Inflammatory macrophage treated with lipopolysaccharide for 1 hour (primary cell): ENCODE measurements at places on chromosomes 1 and 21.

GRCh38 chr21:25573409-25574206 is 33.7 kb downstream of the MRPL39 start:
- peak; percentile 86 for DNase-seq

DNA sequence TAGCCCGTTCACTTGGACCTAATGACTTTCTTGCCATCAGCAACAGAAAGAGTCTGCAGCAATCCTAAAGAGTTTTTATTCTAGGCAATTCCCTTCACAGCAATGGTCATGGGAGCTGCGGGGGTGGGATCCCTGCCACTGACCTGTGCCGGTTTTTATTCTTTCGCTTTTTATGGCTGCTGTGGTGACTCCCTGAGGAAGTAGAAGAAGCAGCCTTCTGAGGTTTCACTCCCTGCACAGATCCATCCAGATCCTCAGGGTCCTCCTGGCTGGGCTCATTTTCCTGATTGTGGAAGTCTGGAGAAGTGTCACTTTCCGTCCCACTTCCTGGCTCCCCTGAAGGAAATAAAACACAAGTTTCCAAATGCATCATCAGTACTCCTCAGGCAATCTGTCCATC is 12.9 kb downstream of the MEAF6 start:
- DNase-seq: no peak

- DNase-seq: no peak
Observed at GRCh38 chr1:226149806-226150205, 36.7 kb downstream of the ACBD3 start.

GRCh38 chr1:5477716-5478115 is 514.5 kb downstream of the NPHP4 start:
- DNase-seq: no peak

- DNase-seq: no peak
Observed at GRCh38 chr21:15928686-15929425, 199.1 kb downstream of the USP25 start.
